ENCODE measurements at places on chromosomes 1 and 21.

GRCh38 chr1:30704765-30705509 is 18.4 kb downstream of the MATN1 start:
- no peak for DNase-seq

- no peak for DNase-seq
These were observed 20.2 kb downstream of the CAPZB start for GRCh38 chr1:19465123-19465522.

- DNase-seq: no peak
These were observed 40.7 kb downstream of the UMODL1 start for GRCh38 chr21:42111811-42112210.

- DNase-seq: no peak
These were observed 95.8 kb downstream of the OBSCN start for GRCh38 chr1:228303596-228303995.

DNA sequence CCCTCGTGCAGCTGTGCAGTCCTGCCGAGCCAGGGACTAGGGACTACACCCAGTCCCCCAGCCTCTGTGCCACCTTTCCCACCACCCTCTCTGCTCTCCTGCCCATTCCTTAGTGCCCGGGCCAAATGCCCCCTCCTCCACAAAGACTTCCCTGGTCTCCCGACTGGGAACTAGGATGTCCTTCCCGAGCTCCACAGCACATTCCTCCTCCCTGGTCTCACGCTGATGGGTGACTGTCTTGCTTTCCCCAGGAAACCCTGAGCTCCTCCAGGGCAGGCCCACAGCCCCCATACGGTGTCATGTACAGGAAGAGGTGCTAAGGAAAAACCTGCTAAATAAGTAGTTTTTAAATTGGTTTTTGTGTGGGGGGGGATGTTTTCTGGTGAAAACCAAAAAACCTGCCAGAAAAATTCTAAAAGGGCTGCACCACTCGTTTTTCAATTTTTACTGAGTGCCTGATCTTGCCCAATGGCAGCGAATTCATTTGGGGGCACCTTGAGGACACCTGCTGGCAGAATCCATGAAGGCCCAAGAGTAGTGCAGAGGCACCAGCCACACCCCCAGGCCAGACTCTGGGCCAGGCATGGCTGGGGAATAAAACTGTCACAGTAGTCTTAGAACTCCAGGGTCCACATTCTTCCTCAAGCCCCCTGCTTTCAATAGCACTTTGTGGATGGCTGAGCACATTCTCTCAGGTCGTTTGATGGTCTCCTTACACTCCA is 50.4 kb downstream of the GLIS1 start:
- DNase-seq: no peak

DNA sequence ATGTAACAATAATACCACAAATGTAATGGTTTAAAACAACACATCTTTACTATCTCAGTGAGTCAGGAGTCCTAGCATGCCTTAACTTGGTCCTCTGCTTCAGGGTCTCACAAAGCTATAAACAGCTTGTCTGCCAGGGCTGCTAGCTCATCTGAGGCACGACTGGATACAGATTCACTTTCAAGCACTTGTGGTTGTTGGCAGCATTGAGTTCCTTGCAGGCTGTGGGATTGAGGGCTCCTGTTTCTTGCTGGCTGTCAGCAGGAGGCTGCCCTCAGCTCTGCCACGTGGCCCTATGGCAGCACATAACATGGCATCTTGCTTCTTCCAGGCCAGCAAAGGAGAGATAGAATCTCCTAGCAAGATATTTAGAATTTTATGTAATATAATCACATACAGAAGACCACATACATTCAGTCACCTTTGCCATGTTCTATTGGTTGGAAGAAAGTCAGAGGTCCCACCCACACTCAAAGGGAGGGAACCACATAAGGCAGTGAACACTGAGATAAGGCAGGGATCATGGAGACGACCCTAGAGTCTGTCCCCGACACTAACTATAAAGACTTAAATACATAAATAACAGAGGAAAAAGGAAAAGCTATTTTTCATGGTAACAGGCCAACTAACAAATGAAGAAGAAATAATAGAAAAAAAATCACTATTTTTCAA is 18.9 kb upstream of the IPP start:
- peak; percentile 70 for DNase-seq

DNA sequence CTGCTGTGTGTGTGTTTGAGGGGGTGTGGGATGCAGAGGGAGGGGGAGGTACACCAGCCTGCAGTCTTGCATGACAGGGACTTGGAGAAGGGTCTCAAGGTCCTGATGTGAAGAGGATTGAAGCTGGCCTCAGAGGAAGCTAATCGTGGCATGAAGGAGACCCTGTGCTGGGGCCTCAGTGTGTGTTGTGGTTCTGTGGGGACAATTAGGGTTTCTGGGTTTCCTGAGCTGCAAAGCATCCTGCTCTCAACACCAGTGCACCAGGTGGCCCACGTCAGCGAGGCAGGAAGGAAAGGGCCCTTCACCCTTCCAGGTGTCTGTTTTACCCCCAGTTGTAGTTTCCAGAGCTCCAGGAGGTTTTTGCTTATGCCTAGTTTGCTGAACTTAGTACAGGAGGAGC is 52.8 kb downstream of the TENT5C start:
- no peak for DNase-seq

Measured in non-pigmented ciliary epithelial cell (primary cell).